Stomach (tissue), 19 donors: ENCODE measurements at places on chromosomes 3 and 15.
A peak's percentile ranks its signal among the peaks of the same experiment; 100 is the strongest.

- DNase-seq, result no peak
These were observed 96.3 kb upstream of the SLC6A6 start for GRCh38 chr3:14306142-14306541.

DNA sequence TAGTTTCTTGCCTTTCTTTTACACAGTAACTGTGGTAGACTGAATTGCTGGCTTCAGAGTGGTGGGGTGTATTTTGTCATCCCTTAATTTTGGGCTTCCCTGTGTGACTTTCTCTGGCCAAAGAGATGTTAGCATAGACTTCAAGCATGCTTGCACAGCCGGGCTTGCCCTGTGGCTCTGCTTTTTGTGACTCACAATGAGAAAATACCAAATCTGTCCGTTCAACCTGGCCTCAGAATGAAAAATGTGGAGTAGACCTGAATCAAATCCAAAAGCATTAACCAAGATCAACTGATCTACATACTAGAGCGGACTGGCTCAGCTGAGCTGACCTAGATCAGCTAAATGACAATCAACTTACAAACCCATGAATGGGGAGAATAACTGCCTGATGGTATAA lies 51.4 kb downstream of the PLAAT1 start:
- no peak for DNase-seq

DNA sequence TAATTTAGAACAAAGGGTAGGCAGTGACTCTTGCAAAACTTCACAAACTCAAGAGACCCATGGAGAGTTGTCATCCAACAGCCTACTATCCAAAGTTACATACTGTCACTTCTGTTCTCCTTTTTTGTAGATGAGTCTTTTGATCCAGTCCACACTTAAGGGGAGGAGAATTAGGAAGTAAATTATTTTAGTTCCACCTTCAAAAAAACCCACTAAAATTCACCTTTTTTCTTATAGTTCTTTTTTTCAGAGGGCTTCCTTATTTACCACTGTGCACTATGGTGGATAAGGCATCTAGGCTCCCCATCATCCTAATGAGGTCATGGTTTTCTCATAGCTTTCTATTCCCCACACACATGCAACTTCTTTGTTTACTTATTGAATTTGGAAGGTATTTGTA lies 8.6 kb upstream of the TCAIM start:
- no peak for DNase-seq

DNA sequence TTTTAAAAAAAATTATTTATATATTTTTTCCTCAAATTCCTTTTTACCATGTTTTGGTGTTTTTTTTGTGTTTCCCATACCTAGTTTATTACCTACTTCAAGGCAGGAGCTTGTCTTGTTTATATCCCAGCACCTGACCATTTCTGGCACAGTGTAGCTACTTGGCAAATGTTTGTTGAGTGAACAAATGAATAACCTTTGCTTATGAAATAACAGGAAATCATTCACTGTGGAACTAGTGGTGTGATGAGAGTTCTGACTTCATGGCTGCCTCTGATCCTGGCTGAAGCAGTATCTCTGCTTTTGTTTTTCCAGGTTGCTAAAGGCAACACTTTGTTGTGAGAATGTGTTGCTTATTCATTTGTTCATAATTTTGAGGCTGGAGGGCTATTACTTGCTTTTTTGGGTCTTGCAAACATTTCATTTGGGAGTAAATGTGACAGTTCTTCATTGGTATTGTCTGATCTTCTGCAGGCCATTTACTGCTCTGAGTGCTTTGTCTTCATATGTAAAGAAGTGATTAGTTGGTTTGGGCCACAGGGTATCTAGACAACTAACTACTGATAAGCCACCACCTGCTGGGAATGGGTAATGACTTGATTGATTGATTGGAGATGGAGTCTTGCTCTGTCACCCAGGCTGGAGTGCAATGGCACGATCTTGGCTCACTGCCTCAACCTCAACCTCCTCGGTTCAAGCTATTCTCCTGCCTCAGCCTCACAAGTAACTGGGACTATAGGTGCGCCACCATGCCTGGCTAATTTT lies 5.7 kb downstream of the RAD54L2 start:
- no peak for DNase-seq

- peak; percentile 78 for DNase-seq
These were observed 170.5 kb upstream of the PROK2 start for GRCh38 chr3:71955240-71956068.

GRCh38 chr15:33808720-33809457 lies 159.4 kb upstream of the CHRM5 start:
- DNase-seq, result no peak

DNA sequence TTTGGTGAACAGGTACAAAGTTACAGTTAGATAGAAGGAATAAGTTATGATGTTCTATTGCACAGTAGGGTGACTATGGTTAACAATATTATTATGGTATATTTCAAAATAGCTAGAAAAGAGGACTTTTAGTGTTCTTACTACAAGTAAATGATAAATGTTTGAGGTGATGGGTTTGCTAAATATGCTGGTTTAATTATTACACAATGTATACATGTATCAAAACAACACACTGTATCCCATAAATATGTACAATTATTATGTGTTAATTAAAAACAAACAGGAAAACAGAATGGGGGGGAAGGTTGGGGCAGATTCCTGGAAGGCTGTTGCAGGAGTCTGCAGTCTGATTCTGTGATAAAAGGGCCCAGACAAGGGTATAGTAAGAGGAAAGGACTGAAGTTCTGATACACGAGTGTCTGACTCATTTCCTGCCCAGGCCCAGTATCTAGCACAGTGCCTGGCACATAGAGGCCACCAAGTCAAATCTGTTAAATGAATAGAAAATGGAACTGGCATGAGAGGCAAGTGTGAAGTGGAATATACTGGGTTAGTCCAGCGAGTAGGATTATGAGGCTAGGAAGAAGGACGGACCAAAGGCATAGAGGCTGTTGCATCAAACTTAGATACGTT lies 7.2 kb upstream of the ENTPD3 start:
- no peak for DNase-seq

DNA sequence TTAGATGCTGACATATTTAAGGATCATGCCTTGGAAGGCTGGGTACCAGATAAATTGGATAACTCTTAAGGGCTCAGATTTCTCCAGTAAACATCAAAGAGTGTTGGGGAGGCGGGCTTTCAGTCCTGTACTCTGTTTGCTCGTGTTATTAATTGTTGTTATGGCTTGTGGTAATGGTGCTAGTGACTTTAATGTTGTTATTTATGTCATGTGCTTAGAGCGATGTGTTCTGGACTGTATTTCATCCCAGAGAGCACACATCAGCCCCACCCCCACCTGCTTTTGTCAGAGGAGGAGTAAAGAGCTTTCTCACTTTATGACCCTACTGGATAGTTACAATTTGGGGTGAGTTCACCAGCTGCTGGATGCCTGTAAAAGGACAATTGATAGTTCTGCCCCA lies 386.3 kb downstream of the EPHB1 start:
- DNase-seq, result no peak

GRCh38 chr15:47929138-47929803 lies 191.5 kb upstream of the SLC24A5 start:
- no peak for DNase-seq

DNA sequence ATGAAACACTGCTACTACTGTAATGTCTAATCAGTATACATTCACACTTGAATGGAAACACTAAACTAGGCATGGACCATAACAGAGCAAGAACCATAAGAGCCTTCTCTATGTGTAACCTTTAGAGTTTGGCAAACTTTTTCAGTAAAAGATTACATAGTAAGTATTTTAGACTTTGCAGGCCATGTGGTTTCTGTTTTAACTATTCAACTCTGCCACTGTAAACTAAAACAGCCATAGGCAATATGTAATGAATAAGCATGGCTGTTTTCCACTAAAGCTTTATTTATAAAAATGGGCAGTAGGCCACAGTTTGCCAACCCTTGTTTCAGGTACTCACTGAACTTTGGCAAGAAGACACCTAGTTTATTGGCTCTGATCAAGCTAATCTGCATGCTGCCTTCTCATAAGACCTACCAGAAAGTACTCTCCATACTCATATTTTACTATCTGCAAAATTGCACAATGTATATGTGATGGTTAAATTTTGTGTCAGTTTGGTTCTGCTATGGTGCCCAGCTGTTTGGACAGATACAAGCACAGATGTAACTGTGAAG lies 46.0 kb downstream of the UACA start:
- no peak for DNase-seq

GRCh38 chr3:166455744-166456143 lies 618.5 kb upstream of the BCHE start:
- DNase-seq, result no peak

GRCh38 chr3:43497905-43498365 lies 123.9 kb downstream of the ANO10 start:
- no peak for DNase-seq

GRCh38 chr3:44509393-44509921 lies 32.0 kb upstream of the ZNF445 start:
- no peak for DNase-seq

GRCh38 chr3:127625821-127626220 lies 3.2 kb upstream of the PODXL2 start:
- no peak for DNase-seq

DNA sequence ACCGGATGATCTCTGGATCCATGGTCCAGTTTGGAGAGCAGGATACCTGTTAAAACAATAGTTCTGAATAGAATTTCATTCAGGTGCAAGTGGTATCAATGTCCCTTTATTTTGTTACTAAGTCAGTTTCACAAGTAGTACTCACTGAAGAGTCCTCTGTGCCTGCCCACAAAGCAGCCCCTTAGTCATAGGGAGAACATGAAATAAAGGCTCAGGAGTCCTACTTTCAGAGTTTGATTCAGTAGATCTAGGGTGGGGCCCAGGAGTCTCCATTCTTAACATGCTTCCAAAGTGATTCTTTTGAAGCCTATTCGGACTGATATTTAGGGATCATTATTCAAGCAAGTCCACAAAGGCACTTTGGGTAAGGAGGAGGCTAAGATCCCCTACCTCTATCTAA lies 79.8 kb upstream of the ACKR4 start:
- DNase-seq, result no peak

GRCh38 chr3:50162034-50162883 lies 7.1 kb downstream of the SEMA3F start:
- DNase-seq, result no peak

GRCh38 chr15:80856809-80857377 lies 77.7 kb downstream of the CEMIP start:
- peak; percentile 70 for DNase-seq

- no peak for DNase-seq
These were observed 38.6 kb upstream of the SLC25A26 start for GRCh38 chr3:66182246-66182645.

- no peak for DNase-seq
These were observed 82.3 kb upstream of the MFGE8 start for GRCh38 chr15:88995449-88995848.

DNA sequence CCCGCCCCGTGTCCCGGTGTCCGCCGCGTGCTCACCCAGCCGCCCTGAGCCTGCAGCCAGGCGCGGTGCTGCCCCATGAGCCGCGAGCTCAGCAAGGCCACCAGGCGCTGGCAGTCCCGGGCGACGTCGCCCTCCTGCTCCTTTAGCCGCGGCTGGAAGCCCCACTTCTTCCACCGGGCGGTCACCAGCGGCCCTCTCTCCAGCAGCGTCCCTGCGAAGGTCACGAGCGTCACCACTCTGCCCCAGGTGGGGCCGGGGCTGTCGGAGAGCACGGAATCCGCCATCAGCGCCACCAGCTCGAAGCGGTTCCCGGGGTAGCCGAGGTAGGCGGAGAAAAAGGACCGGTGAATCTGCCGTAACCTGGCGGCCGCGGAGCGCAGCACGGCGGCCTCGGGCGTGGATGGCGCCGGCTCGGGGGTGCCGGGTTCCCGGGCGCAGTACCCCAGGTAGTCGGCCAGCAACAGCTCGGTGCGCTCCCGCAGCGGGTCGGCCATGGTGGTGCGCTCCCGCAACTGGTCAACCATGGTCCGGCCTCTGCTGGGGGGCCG lies 298 bp downstream of the BCL2L10 start:
- DNase-seq, result peak; percentile 78

GRCh38 chr3:196055240-196055639 lies 26.6 kb downstream of the TFRC start:
- no peak for DNase-seq

GRCh38 chr15:99616773-99617342 lies 51.1 kb downstream of the MEF2A start:
- no peak for DNase-seq

DNA sequence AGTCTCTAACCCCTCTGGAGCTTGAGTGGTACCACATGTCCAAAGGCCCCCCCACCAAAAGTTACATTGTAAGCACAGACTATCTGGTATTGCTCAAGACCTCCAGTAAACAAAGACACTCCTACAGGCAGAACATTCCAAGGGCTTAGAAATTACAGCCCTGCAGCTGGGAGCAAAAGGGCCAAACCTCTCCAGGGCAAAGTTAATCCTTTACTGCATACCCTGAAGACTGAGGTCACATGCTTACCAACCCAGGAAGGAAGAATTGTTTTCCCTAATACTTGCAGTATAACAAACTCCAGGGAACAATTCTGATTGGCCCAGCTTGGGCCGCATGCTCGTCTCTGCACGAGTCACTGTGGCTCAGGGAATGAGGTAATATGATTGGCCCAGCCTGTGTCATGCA lies 266.1 kb upstream of the NR2F2 start:
- peak; percentile 20 for DNase-seq

DNA sequence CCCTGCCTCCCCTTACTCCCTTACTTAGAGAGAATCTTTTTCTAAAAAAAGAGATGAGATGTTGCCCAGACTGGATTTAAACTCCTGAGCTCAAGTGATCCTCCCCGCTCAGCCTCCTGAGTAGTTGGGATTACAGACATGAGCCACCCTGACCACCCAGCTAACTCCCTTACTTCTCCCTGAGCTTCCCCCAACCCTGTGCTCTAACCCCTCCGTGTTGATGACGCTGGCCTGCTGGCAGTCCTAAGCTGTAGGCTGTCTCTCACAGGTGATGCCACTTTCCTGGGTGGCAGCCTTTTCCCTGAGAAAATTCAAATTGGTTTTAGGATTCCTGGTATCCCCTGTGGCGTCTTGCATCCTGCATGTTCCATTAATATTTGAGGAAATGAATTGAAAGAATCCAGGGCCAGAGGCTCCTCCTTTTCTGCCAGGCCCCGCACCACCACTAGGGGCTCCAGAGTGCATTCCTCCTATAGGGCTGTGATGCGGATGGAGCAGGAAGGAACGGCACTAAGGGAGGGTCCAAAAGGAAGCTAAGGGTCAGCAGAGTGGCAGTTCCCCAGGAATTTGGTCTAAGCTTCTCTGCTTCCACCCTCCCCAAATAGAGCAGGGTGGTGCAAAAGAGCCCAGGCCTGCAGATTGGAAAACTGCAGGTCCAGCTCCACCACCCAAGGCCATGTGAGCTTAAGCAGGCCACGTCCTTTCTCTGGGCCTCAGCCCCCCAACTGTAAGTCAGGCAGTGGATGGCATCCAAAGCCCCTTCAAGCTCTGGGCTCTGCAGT lies 101.1 kb downstream of the DAPK2 start:
- DNase-seq, result peak; percentile 88

DNA sequence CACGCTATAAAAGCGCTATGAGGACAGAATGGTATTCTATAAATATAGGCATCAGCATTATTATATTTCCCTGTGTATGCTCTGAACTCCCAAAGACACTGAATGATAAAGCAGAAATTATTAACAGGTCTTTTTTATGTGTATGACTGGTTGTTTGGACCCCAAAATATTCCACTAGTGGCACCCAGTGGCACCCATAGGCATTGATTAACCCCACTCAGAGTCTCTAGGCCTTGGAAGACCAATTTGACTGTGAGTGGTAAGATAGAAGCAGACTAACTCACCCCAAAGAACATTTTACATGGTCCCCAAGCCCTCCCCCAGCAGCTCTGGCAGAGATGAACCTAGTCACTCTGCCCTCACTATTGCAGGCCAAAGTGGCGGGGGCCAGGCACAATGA lies 45.4 kb upstream of the UBE2E1 start:
- DNase-seq, result no peak

- no peak for DNase-seq
These were observed 81.7 kb downstream of the MEGF11 start for GRCh38 chr15:66171841-66172240.
